ENCODE measurements at places on chromosomes 13 and 19.

GRCh38 chr13:33855371-33855895 lies 37.5 kb downstream of the RFC3 start:
- DNase-seq = no peak

DNA sequence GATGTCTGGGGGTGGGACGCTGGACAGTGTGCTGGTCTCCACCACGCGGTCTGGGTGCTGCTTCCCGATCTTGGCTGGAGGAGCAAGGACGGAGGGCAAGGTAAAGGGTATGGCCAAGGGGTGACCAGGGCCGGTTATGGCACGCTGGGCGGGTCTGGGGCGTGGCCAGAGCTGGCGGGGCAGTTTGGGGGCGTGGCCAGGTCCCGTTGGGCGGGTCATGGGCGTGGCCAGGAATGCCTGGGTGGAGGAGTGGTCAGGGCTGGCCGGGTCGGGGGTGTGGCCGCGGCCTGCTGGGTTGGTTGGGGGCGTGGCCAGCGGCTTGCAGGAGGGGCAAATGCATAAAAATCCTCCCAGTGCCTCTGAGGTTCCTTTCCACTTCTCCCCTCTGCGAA lies 19.2 kb downstream of the GPX4 start:
- no peak for DNase-seq

GRCh38 chr13:34217343-34218025 lies 399.5 kb downstream of the RFC3 start:
- DNase-seq = no peak

GRCh38 chr13:112619730-112620631 lies 32.0 kb upstream of the TUBGCP3 start:
- peak; percentile 57 for DNase-seq

DNA sequence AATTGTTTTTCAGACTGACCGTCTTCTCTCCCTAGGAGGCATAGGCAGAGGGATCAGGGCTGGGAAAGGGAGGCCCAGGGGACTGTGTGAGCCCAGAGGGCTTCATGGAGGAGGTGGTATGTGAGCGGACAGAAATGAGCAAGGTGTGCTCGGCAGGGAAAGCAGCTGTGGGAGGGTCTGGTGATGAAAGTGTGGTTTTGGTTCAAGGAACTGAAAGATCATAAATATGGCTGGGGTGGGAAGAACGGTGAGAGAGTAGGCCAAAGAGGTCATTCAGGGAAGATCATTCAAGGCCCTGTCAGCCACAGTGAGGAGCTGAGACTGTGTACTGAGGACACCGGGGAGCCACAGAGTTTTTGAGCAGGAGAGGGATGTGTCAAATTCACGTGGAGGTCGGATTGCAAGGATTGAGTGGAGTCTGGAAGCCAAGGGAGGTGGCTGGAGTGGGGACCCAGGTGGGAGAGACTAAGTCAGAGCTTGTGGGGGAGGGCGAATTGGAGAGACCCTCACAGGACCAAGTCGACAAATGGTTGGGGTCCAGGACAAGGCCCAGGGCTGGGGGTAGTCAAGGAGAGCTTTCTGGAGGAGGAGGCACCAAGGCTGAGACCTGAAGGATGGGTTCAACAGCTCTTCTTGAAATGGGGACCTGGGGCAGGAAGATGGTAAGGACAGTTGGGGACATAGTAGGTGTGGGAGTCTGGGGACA lies 7.6 kb downstream of the PLD3 start:
- DNase-seq = no peak

DNA sequence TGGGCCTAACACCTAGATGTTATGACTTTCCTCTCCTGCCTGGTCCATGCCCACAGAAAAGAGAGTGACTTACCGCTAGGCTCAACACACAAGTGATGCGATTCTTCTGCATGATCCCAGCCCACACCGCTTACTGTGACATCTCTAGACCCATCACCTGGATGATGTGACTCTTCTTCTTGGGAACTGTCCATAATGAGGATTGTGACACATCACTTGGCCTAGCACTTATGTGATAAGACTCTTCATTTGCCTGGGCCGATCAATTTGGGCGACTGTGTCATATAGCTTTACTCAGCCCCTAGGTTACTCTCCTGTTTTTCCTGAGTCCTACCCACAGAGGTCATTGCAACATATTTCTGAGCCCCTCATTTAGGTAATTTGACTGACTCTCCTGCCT lies 19.9 kb upstream of the ZNF681 start:
- no peak for DNase-seq

- no peak for DNase-seq
Measured at GRCh38 chr13:76837801-76838200, 48.4 kb downstream of the KCTD12 start.

GRCh38 chr19:3514930-3515329 lies 8.8 kb downstream of the FZR1 start:
- DNase-seq = no peak

- no peak for DNase-seq
Measured at GRCh38 chr13:34751044-34751443, 191.0 kb upstream of the NBEA start.

GRCh38 chr13:88042489-88042888 lies 371.3 kb downstream of the SLITRK5 start:
- no peak for DNase-seq

GRCh38 chr13:20609145-20609544 lies 42.2 kb downstream of the IFT88 start:
- no peak for DNase-seq

DNA sequence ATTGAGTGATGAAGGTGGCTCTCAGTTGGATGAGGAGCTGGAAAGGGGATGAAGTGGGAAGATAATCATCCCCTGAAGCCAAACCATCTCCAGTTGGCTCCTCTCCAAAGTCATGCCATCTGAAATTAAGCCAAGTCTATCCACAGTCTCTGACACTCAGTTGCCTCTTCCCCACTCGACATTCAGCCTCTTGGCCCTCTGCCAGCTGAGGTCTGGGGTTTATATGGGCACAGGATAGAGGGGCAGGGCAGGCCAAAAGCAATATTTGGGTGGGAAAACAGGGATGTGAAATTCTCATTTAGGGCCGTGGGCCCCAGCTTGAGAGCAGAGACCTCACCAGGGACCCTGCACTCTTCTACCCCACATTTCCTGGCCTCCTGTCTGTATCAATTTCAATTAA lies 85.9 kb downstream of the SLITRK1 start:
- no peak for DNase-seq

DNA sequence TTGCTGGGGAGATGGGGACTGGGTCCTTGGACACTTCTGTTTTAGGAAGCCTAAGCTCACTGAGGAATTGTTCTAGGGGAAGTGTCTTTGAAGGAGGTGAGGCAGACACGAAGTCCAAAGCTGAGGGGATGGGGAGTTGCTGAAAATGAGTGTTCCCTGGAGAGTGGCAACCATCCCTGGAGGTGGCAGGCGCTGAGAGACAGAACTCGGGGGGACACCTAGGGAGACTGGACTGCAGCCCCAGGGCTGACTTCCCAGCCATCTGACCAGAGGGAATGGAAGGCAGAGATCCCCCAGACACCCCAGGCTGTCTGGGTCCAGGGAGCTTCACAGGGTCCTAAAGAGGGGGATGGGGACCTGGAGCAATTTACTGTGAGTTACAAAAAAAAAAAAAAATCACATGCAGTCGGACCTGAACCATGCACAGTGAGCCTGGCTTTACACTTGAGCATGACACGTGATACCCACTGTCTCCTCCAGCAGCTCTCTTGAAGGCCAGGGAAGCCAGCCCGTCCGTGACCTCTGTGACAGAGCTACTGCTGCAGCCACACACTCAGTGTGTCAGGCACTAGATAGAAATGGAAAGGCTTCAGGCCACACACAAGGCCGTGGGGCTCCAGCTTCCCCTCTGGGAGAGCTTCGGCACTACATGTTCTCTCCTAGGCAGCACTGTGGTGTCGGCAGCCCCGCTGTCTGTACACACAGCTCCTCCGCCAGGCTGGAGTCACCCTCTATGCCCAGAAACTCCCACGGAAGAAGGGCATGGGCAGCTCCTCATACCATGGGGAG lies 77.1 kb upstream of the KCTD15 start:
- no peak for DNase-seq

DNA sequence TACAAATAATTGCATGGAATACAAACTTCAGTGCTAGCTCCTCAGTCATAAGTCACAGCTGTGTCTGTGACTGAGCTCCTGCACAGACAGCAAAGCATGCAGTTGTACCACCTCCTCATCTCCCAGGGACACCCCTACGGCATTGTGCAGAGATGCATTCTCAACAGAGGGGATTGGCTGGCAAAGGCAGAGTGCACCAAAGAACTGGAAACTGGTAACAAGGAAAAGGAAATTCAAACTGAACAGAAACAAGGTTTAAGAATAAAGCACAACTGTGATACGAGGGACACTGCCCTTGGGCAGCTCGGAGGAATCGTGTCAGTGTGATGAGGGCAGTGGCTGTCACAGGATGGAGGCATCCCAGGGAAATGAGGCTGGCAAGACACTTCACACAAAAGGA lies 126.1 kb upstream of the SOX1 start:
- no peak for DNase-seq

- no peak for DNase-seq
Measured at GRCh38 chr13:79749984-79750551, 269.1 kb downstream of the NDFIP2 start.

GRCh38 chr13:75088915-75089314 lies 393.1 kb downstream of the TBC1D4 start:
- no peak for DNase-seq

DNA sequence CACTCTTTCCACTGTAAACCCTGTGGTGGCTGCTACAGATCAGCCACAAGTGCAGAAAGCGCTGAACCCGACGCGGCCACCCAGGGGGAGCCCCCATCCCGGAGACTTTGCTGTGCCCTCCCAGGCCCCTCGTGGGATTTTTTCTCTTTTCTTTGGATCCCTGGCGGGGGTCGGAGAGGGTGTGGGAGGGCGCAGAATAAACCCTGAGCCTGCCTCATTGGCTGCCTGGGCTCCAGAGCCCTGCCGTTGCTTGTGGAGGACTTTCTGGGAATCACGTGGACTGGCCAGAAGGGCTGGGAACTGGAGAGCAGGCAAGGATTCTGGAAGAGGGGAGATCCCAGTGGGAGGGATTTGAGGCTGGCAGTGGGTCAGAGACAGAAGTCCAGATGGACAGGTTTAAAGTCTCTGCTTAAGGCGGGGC lies 24.9 kb downstream of the GADD45B start:
- DNase-seq = no peak

GRCh38 chr13:92804346-92804745 lies 422.3 kb upstream of the GPC6 start:
- no peak for DNase-seq

DNA sequence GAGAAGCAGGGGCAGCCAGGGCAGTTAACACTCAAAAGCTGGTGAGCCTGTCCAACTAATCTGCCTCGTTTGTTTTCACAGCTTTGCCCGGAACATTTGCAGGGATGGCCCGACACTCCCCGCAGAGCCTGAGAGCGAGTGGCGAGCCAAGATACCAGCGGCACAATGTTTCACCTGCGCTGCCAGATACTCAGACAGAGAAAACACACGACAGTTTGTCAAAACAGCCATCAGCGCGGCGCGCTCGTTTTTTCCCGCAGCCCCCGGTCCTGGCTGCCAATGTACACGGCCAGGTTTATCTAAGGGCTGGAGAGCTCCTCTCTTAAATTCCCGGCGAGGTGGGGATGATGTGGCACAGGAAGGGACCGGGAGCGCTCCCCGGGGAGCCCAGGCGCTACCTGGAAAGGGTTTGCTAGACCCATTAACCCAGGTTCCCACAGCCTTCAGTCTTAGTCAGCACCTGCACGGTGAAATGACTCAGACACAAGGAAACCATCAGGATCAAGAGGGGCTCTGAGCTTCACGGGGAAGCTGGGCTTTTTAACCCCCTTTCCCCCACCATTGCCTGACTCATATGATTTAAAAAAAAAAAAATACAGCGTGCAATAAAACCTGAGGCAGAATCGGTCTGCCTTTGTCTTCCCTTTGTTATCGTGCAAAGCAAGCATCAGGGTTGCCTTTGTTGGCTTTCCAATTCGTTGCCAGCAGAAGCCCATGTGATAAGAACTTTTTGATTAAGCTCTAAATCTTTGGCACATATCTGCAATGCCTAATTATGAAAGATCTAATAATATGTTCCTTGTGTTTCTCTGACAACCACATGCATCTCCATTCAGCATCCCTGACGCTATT lies 186.2 kb downstream of the EFNB2 start:
- no peak for DNase-seq

GRCh38 chr13:84925443-84925842 lies 873.8 kb downstream of the SLITRK6 start:
- DNase-seq = no peak

DNA sequence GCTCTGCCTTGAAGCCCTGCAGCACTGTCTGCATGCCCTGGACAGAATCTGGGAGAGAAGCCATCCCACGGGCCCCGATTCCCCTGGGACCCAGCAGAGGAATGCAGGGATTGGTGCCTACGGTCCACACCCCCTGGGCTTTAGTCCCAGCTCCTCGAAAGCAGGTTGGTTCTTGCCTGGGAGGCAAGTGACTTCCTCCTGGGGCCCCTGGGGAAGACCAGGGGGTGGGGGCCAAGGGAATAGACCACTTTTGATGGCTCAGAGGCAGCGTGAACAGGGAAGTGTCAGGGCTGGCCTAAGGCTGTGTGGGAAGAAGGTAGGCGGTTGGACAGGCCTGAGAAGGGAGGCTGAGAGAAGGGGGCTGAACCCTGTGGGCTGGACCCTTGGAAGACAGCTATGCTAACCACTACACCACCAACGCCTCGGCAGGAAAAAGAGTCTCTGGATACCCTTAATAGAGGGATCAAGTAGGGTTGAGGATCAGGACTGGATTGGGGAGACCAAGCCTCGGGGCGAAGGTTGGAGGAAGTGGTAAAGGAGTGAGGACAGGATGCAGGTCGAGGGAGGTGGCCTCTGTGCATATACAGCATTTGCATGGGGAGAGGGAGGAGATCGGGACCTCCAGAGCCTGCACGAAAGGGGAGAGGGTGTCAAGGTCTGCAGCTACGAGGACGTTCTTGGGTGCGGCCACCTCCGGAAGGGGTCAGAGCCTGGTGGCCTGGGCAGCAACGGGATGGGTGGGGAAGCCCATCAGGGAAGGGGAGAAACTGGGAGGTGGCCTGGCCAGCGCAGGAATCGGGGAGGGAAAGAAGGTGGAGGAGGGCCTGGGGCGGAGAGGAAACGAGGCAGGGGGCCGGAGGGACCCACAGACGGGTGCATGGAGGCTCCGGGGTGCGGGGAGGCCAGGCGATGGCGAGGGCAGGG lies 709 bp downstream of the DPP9 start:
- peak; percentile 5 for DNase-seq

GRCh38 chr19:19459707-19460251 lies 54.3 kb downstream of the GATAD2A start:
- peak; percentile 74 for DNase-seq

DNA sequence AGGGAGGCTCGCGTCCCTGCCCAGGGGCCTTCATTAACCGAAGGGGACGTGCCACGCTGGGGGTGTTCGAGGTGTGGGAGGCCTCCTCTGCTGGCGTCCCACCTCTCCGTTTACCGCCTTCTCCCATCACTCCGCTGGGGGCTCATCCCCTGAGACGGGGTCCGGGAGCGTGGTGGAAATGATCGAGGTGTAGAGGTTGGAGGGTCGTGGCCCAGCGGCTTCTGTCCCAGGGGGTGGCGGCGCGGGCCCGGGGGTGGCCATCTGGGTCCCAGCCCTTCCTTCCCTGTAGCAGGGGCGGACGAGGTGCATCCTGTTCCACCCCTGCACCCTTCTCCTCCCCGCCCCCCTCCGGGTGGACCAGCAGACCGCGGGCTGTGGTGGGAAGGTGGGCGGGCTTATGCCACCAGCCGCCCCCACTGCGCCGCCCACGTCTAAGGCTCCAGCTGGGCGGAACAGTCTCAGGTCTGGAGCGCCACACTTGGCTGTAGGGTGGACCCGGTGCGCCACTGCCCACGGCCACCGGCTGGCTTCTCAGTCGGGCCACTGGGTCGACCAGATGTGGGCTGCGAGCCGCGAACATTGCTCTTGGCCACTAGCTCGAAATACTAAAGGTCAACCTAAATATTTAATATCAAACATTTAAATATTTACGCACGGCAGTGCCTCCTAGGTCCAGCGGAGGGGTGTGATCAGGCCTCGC lies 69.5 kb downstream of the ZNF723 start:
- DNase-seq = no peak

- no peak for DNase-seq
Measured at GRCh38 chr19:46620716-46621115, 4.2 kb downstream of the PTGIR start.

Measured in AML-193 (cell line).